ENCODE measurements at places on chromosomes 4 and X.

- DNase-seq: no peak
These were observed 33.3 kb upstream of the FAM47C start for GRCh38 chrX:36974911-36975310.

GRCh38 chrX:17713288-17713687 lies 24.0 kb upstream of the SCML1 start:
- no peak for DNase-seq

GRCh38 chr4:138307319-138307718 lies 65.2 kb upstream of the SLC7A11 start:
- no peak for DNase-seq

GRCh38 chr4:67343199-67343598 lies 202.1 kb downstream of the CENPC start:
- DNase-seq: no peak

- DNase-seq: no peak
These were observed 551.4 kb downstream of the IQCM start for GRCh38 chr4:149264093-149264733.

GRCh38 chr4:1744552-1744951 lies 23.2 kb downstream of the TACC3 start:
- no peak for DNase-seq

GRCh38 chrX:19086102-19086772 lies 36.0 kb downstream of the ADGRG2 start:
- no peak for DNase-seq

GRCh38 chrX:9464435-9465371 lies at the start of gene TBL1X:
TSS of gene TBL1X (plus strand) at chrX:9465058. CDS start at chrX:9653587, 188,529 bp downstream.
- no peak for DNase-seq

Measured in right renal pelvis (tissue), 4 donors.